Renal cortical epithelial cell (primary cell): ENCODE measurements at places on chromosomes 12 and 14.

GRCh38 chr12:54217774-54218241, 29.0 kb upstream of the SMUG1 start:
- DNase-seq, result no peak

- DNase-seq, result peak; percentile 59
These were observed 46.8 kb downstream of the TMEM117 start for GRCh38 chr12:43882578-43883178.

- peak; percentile 57 for DNase-seq
These were observed 30.4 kb downstream of the MANSC1 start for GRCh38 chr12:12319451-12320183.

GRCh38 chr12:102535306-102535705, 54.9 kb upstream of the IGF1 start:
- DNase-seq, result no peak

GRCh38 chr12:97048421-97049035, 141.5 kb downstream of the NEDD1 start:
- no peak for DNase-seq

GRCh38 chr14:98692832-98693231, 579.2 kb downstream of the BCL11B start:
- no peak for DNase-seq
